Vagina (tissue), 2 donors: ENCODE measurements at places on chromosomes 5 and 9.

DNA sequence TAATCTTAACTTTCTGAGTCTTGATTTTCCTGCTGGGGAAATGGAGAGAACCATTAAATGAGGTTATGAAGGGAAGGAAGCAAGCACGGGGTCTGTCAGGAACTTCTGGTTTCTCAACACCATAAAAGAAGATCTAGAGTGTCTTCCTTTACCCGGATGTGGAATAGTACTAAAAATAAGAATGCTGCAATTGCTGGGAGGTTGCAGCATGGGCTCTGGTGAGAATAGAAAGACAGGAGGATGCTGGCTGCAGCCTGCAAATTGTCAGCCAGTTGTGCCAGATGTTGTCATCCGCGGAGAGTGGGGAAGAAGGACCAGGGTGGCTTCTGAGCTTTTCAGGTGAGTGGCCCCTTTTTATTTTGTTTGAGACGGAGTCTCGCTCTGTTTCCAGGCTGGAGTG, 69.3 kb upstream of the STC2 start:
- no peak for DNase-seq

DNA sequence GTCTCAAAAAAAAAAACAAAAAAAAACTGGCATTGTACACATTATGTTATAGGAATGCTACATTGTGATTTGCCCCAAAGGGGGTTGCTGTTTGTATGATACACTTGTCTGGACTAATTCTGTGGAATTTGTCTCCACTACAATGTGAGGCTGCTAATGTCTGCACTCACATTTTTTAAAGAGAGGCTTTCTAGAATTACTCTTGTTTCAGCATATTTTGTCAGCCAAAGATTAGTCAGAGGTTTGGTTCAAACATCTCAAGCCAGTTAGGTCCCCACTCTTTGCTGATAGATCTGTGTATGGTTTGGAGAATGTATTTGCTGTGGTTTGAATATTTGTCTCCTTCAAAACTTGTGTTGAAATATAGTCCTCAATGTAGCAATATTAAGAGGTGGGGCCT, 59.3 kb upstream of the ZNF169 start:
- DNase-seq: no peak

DNA sequence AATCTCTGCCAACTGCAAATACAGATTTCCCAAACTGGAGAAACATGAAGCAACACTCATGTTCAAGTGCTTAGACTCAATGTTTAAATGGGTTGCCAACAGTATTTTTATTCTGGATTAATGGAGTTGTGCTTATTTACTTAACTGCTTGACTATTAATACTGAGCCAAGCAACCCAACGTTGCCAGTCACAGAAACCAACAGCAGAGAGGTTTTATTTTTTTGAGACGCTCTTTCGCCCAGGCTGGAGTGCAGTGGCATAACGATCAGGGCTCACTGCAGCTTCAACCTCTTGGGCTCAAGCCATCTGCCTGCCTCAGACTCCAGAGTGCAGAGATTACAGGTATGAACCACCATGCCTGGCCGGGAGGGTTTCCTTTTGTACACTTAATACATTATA, 8.5 kb upstream of the TMEM268 start:
- DNase-seq: no peak

GRCh38 chr9:133728856-133729616, 9.1 kb downstream of the SARDH start:
- no peak for DNase-seq
